ENCODE measurements at places on chromosomes 1 and 21.

- DNase-seq, result no peak
Observed at GRCh38 chr1:155179112-155180031, 5.7 kb downstream of the TRIM46 start.

GRCh38 chr1:161726473-161727255, 5.3 kb downstream of the FCRLB start:
- DNase-seq, result peak; percentile 77

DNA sequence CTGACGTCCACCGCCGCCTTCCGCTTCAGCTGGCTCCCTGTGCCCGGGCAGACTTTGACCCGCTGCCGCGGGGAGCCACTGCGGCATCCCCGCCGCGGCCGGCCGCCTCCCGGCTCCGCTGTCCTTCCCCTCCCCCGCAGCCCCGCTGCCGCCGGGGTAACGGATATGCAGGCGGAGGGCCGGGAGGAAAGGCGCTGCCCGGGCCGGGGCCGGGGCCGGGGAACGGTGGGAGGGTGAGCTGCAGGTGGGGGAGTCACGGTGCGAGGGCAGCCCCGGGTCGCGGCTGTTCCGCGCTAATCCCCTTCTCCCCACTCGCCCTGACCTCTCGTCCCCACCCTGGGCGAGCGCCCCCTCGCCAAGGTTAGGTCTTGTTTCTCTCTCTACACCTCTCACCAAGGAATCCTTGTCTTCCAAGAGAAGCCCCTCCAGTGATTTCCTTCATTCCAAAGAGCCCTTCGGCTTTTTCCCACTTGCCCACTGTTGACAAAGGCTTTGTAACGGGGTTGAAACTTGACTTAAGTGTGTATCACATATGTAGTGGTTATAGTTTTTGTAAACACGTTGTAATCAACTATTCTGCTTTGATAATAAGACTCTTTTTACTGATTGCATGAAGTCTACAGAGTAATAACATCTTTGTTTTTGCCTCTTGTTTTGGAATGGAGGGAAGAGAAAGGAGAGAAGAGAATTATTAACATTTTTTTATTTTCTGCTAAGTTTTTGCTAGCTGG, 669 bp downstream of the XPR1 start:
- DNase-seq, result peak; percentile 50

GRCh38 chr1:181531951-181532600, 48.8 kb downstream of the CACNA1E start:
- DNase-seq, result no peak

DNA sequence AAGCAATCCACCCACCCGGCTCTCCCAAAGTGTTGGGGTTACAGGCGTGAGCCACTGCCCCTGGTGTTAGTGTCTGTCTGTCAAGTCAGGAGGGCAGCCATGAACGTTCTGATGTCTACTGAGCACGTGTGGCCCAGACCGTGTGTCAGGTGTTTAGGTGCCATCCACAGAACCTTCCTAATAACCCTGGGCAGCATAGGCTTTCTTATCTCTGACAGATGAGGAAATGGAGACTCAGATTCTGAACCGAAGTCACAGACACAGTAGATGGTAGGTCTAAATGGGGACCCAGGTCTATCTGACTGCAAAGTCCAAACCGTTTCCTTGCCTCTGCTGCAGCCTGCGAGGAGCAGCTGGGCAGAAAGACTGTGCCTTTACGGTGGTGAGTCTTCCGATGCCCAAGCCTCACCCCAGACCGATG, 622 bp upstream of the IL6R start:
- DNase-seq, result no peak

GRCh38 chr1:58358346-58358745, 188.2 kb downstream of the OMA1 start:
- DNase-seq, result peak; percentile 20

GRCh38 chr1:228393811-228394570, 12.6 kb downstream of the TRIM11 start:
- DNase-seq, result no peak

DNA sequence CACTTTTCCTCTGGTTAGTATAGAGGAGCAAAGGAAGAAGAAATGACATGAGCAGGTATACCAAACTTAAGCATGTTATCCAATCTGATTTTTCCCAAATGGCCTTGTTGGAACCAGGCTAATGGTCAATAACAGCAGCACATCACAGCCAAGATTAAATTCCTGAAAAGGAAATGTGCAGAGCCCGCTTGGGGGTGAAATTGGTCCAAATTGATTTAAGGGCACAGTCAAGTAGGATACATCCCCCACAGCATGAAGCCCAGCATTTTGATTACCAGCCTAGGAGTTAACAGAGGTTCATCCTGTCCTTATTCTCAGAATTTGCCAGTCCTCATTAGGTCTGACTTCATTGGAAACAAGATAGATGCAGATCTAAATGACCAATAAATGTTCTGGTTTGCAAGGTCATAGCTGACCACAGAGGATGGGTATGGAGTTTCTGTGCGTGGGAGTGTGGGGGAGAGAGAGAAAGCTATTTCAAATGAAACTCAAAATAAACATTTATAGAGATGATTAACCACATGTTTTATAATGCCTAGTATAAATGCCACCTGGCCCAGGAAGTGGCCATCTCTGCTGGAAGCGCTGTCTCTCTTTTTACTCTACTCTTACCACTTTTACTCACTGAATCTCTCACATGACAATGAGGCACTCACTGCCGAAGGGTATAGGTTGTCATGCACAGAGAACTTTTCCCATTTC, 38.7 kb downstream of the RGS5 start:
- no peak for DNase-seq

DNA sequence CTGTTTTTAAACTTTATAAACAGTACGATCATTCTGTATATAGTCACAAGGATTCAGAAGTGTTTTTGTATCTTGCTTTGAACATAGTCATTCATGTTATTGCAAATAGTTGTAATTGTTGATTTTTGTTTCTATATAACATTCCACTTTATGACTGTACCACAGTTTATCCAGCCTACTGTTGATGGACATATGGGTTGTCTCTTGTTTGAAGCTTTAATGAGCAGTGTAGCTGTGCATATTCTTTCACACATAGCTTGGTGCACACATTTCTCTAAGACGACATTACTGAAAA, 6.1 kb downstream of the CD101 start:
- DNase-seq, result no peak

GRCh38 chr1:9482816-9483572, 56.3 kb upstream of the SLC25A33 start:
- DNase-seq, result no peak

DNA sequence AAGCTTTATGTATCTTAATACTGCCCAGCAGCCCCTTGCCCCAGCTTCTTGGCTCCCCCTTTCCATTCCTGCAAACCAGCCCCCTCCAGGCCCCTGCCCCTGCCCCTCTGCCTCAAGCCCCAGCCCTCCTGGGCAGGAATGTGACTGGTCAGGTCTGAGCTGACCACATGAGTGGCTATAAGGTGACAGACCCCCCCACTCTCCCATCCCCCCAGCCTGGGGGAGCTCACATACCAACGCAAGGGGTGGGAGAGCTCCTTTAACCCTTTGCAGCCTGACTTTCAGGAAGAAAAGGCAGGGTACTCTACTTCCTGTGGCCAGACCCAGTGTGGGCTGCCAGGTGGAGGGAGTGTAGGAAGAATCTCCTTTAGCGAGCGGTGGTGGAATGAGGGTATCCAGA, 33.2 kb downstream of the AHDC1 start:
- no peak for DNase-seq

GRCh38 chr1:14616632-14617396, 18.3 kb downstream of the KAZN start:
- no peak for DNase-seq

DNA sequence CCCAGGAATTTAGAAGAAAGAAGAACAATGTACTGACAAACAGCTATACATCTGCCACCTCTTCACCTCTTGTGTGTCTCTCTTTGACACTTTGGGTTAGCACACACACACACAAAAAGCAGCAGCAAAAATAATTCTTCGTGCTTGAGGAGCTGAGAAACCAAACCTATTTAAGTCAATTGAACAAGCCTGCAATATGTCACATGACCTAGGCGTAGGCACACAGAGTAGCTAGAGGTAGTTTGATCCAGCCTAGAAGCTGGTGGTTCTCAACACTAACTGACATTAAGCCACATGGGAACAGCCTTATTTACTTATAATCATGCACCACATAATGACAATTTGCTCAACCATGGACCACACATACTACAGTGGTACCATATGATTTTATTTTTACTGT, 32.3 kb downstream of the RRAGC start:
- no peak for DNase-seq

DNA sequence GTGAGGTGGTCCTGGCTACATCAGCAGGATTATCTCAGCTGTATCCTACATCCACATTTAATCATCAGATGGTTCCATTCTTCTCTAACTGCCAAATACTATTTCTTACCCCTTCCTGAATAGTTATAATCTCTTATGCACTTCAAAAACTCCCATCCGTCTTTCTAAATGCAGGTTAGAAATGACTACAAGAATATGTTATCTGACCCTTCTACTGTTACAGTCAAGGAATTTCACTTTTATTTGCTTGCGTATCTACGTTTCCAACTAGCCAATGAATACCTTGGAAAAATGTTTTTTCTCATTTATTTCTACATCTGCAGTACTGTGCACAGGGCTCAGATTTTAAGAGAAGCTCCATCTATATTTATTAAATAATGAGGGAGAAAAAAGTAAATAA, 709.9 kb downstream of the KCNT2 start:
- DNase-seq, result no peak

DNA sequence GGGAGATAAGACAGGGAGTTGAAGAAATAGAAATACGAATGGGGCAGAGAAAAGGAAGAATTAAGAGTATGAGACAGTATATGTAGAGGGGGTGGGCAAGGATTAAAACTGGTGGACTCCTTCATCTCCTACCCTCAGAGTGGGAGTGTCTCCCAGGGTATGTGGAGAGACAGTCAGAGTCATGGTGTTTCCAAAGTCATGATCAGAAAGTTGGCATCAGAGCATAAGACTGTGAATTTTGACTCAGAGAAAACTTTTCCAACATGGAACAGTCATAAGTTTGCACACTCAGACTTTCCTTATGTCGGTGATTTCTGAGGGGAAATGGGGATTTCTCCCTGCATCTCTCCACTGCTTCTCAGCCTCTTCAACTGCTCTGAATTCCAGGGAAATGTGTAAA, 2.4 kb downstream of the CD84 start:
- DNase-seq, result no peak

GRCh38 chr1:54272134-54272533, 72.2 kb downstream of the MRPL37 start:
- DNase-seq, result no peak

- DNase-seq, result no peak
Observed at GRCh38 chr21:42089093-42089631, 18.0 kb downstream of the UMODL1 start.

DNA sequence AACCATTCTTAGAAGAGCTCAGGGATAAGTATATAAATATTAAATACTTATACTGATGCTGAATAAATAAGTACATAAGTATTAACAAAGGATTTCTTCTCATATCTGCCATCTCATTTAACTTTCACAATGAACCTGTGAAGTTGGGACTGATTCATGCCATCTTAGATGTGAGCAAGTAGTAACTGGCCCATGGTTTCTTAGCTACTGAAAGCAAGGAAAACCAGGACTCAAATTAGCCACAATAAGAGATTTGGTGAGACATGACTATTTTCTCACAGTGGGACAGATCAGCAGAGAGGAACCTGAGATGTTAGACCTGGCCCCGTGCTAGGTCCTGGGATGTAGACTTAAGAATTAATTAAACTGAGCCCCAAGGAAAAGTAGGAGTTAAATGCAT, 8.2 kb upstream of the RAB3B start:
- no peak for DNase-seq

- DNase-seq, result no peak
Observed at GRCh38 chr1:23367451-23367790, 2.2 kb downstream of the ZNF436 start.

DNA sequence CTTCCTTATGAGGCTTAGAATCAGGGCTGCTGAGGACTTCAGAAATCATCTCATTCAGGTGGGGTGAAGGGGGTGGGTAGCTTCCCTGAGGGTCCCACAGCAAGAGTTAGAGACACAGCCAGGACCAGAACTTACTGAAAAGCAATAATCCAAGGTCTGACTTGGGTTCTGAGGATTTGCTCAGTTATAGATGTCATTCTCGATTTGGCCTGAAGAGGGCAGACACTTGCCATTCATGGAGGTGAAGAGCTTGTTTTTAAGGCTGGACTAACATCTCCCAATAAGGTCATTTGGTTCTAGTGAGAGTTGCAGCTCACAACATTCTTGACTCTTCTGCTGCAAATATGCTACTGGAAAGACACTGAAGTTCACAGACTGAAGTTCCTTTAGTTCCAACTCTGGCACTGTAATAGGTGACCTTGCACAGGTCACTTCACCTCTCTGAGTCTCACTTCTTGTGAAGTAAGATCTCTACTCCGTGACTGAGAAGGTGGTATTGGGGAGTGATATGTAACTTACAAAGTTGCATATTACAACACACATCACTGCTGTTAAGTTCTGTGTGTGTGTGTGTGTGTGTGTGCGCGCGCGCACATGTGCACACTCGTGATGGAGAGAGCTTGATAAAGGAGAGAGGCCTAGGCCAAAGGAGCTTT, 69.8 kb upstream of the DIRAS3 start:
- peak; percentile 85 for DNase-seq

- DNase-seq, result no peak
Observed at GRCh38 chr1:33902486-33903209, 38.8 kb downstream of the HMGB4 start.

- DNase-seq, result no peak
Observed at GRCh38 chr1:59673573-59674450, 140.9 kb upstream of the HOOK1 start.

- DNase-seq, result no peak
Observed at GRCh38 chr1:110225212-110225611, 15.1 kb downstream of the KCNC4 start.

DNA sequence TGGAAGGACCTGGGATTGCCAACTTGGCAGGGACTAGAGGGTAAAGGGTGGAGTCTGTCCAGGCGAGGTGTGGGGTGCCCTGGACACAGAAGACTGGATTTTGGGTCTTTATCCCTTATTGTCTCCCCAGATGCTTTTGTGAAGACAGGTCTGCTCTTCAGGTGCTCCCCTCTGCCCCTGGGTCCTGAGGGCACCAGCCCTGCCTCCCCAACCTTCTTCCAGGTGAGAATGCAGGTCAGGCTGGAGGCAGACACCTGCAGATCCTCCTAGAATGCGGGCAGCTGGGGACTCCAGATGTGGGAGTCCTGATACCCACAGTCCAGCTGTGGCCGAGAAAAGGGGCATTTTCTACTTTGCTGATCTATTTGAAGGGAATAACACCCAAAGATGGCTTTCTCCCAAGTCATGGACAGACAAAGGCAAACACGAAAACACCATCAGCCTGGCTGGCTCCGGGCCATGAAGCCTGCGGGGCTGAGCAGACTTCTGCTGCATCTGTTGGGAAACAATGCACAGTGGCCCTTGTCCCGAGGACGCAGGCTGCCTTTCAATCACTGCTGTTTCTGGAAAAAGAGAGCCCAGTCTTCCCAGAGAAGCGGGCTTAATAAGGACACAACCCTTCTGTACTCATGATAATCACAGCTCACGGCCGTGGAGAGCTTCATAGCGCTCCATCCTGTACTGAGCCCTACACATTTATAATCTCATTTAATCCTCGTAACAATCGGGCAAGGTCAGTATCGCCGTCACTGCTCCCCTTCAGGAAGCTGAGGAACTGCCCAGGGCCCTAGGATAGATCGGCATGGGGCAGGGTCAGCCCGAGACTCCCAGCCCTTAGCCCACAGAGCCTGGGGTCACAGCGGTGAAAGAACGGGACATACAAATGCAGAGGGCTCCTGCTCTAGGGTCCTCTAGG, 62.0 kb upstream of the ABCG1 start:
- no peak for DNase-seq

GRCh38 chr1:11157867-11158266, 31.3 kb upstream of the ANGPTL7 start:
- no peak for DNase-seq

GRCh38 chr1:107076841-107077240, 20.4 kb downstream of the PRMT6 start:
- peak; percentile 6 for DNase-seq

- peak; percentile 63 for DNase-seq
Observed at GRCh38 chr1:1019122-1019999, 559 bp upstream of the AGRN start.

All from NT2/D1 (cell line).